ENCODE measurements at places on chromosomes 11 and 22.
A peak's percentile ranks its signal among the peaks of the same experiment; 100 is the strongest.

DNA sequence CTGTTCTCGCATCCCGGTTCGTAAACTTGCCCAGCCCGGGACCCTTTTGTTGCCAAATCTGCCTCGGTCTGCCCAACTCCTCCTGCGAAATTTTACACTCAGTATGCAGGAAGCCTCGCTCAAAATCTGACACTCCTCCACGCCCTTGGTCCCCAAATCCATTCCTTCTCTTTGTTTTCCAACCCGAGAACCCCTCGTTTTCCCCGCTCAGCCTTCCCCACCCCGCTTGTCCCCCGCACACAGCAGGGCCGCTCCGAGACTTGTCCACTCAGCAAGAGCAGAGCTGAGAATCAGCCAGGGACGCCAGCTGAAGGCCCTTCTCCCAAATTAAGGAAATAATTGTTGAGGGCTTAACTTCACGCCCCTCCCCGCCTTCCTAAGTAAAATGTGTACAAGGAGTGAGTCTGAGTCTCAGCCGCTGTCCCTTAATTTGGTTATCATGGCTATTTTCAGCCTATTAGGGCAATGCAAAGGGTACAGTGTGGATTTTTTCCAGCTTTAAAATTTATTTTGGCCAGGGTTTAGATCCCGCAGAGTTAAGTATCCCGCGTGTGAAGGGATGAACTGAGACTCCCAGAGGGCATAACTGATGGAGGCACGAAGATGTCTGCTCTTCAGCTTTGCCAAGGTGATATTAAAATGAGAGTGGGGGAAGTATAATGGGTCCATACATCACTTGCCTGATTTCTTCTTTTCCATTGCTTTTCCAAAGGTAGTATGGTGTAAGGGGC lies 581 bp upstream of the FBXO3 start:
- DNase-seq: no peak

GRCh38 chr11:74442636-74443035 lies 24.7 kb downstream of the KCNE3 start:
- no peak for DNase-seq

- DNase-seq: no peak
Observed at GRCh38 chr11:16935518-16936302, 78.5 kb downstream of the PLEKHA7 start.

DNA sequence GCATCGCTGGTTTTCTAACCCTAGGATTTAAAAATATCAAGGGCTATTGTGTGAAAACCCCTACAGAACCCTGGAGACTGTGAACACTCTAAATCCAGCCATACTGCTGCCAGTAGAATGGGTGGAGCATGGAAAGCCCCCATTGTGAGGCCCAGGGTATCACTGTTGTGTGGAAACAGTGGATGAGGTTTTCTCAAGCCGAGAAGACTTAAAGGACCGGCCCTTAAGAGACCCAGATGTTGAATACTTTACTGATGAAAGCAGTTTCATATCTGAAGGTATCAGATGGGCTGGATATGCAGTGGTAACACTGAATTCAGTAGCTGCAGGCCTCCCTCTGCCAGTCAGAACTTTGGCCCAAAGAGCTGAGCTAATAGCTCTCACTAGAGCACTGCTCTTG lies 41.6 kb upstream of the GLYAT start:
- no peak for DNase-seq

- no peak for DNase-seq
Observed at GRCh38 chr22:19051381-19052072, 70.7 kb downstream of the DGCR2 start.

DNA sequence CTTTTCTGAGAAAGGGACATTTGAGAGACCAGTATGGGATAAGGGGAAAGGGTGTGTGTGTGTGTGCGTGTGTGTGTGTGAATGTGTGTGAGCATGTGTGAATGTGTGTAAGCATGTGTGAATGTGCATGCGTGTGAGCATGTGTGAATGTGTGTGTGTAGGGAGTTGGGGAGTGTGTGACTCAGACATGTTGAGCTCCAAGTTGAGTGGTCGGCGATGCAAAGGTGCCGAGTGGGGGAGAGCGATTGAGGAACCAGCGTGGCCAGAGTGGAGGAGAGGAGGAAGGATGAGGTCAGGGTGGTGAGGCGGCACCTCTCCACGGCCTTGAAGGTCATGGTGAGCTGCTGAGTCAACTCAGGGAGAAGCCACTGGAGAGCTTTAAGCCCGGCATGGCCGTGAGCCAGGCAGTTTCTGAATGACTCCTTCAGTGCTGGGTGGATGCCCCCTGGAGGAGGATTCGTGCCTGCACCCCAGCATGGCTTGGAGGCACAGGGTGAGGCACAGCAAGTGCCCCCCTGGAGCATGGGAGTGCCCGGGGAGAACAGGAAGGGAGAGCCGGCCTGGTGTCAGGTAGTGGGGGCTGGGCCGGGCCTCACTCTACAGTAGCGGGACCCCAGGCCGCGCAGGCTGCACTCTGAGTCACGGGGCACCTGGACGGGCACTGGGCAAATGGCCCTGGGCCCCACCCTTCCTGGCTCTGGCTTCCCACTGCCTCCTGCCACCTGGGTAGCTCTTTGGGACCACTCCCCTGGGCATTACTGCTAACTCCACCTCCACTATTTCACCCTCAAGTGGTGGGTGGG lies 8.2 kb upstream of the CCDC88B start:
- peak; percentile 78 for DNase-seq

Measured in GM12891 (cell line).